ENCODE measurements at places on chromosomes 13 and 19.

- DNase-seq: no peak
Observed at GRCh38 chr13:73776151-73776785, 357.9 kb downstream of the KLF12 start.

- no peak for DNase-seq
Observed at GRCh38 chr19:53007200-53007599, 6.5 kb upstream of the ERVV-1 start.

- DNase-seq: no peak
Observed at GRCh38 chr13:67299072-67299635, 69.0 kb upstream of the PCDH9 start.

- no peak for DNase-seq
Observed at GRCh38 chr19:16088351-16089009, 12.2 kb downstream of the TPM4 start.

DNA sequence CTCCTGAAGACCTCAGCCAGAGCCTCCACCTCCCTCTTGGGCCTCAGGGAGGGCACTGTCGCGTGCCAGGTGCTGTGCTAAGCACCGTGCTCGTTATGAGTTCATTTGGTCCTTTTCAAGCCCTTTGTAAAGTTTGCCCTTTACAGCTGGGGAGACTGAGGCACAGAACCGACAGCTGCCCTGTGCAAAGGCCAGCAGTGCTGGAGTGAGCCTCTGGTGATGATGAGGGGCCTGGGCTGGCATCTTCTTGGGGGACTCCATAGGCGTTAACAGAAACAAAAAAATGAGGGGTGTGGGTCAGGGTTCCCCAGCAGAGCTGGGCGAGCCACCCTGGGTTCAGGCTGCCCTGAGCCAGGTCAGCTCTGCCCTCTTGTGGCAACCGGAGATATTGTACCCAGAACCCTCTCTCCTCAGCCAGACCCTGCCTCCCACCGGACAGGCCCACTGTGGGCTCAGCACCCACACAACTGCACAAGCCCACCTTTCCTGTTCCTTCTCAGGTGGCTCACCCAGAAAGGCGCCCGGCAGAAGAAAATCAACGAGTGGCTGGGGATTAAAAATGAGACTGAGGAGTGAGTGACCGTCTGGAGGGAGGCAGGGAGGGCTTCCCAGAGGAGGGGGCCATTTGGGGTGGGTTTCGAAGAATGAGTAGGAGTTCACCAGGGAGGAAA lies 5.5 kb upstream of the IFI30 start:
- DNase-seq: no peak

DNA sequence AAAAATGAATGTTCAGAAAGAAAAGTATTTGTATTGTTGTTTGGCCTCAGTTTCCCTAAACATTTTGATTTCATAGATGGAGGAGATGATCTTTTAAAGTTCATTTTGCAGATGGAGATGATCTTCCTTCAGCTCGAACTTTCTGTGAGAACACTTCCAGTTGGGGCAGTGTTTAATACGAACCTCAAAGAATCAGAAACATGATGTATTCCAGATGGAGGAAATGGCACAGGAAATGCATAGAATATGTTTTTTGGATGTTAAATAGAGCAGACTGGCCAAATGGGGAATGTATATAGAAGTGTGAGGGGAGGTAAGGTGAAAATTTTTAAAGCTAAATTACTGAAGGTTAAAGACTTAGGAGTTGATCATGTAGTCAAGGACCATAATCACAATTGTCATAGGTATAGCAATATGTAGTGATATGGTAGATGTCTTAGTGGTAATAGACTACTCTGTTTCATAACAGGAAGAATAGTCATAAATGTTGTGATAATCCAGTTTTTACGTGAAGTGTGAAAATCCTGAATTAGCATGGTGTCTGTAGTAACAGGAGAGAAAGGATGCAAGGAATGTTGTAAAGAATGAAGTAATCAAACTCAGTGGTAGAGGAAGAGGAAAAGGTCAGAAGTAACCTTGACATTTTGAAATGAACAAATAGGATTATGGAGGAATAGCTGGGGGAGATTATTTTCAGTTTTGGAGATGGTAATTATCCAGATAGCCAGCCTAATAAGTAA lies 5.1 kb downstream of the RAP2A start:
- DNase-seq: no peak

- no peak for DNase-seq
Observed at GRCh38 chr13:66402546-66402945, 827.6 kb downstream of the PCDH9 start.

DNA sequence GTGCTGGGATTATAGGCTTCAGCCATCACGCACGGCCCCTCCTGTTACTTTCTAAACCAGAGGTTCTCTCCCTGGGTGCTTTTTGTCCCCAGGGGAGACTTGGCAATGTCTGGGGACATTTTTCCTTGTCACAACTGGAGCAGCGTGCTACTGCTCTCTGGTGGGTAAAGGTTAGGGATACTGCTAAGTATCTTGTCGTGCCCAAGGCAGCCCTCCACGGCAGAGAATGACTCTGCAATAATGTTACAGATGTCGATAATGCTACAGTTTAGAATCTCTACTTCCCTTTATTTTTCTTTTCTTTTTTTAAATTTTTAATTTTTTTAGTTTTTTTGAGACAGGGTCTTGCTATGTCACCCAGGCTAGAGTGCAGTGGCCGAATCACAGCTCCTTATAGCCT lies 38.0 kb downstream of the ADGRE1 start:
- DNase-seq: no peak

GRCh38 chr19:14030997-14031718 lies 404 bp upstream of the IL27RA start:
- DNase-seq: no peak

DNA sequence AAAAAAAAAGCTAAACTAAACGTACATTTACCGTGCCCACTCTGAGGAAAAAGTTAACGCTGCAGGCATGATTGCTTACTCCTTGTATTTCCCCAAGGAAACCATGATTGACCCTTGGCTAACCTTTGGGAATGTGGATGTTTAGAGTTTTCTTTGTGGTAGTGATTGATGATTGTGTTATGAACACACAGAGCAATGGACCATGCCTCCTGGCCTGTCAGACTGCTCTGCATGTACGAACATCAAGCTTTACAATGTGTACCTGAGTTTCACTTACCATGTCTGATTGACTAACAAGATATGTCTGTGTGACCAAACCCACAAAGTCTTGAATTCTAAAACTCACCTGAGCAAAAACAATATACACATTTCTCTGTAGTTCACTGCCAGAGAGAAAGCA lies 35.1 kb downstream of the MYCBP2 start:
- no peak for DNase-seq

- no peak for DNase-seq
Observed at GRCh38 chr19:53102756-53103233, 427 bp downstream of the ZNF160 start.

DNA sequence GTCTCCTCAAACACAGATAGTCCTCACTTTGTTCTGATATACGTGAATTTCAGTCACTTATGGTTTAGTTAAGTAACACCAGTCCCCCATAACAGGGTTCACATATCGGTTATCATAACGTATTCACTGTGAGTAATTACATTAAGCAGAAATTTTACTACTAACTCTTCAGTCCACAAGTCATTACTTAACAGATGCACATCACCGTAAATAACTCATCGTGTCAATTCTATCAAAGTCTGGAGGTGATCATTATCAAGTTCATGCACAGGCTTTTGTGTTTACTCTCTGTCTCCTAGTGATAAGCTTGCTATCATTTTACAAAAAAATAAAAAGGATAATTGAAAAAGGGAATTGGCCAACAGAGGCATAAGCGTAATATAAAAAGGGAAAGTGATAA lies 287.4 kb upstream of the ATXN8OS start:
- no peak for DNase-seq

DNA sequence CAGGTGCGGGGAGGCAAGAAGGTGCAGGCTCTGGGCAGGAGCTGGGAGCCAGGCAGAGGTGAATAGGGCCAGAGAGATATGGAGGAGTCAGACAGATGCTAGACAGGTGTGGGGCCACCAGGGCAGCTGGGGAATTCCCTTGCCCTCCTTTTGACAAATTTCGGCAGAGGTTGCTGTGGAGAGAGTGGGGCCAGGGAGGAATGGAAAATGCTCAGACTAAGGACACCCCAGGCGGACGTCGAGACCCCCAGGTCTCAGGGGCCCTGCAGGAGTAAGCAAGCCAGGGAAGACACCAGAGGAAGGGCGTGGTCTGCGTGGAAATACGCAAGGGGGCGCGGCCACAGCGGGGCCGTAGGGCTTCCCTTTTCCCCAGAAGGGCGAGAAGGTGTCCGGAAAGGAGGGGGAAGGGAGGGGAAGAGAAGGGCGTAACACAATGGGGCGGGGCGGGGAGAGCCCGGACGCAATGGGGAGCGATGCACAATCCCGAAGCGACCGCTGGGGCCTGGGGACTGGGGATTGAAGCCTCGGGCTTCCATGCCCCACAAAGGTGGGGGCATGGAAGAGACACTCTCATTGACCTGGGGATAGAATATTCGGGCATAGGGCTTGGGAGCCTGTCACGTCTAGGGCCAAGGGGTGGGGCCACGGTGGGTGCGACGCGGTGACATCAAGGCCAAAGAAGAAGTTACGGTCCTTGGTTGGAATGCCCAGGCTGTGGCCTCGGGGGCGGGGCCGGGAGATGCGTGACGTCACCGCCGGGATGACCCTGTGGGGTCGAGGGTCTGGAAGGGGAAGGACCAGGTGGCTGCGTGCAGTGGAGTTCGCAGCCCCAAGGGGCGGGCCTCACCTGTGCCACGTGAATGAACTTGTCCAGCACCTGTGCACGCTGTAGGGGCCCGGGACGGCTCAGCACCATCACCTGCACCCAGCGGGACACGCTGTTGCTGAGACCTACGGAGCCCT lies 8.2 kb downstream of the RASGRP4 start:
- DNase-seq: no peak

DNA sequence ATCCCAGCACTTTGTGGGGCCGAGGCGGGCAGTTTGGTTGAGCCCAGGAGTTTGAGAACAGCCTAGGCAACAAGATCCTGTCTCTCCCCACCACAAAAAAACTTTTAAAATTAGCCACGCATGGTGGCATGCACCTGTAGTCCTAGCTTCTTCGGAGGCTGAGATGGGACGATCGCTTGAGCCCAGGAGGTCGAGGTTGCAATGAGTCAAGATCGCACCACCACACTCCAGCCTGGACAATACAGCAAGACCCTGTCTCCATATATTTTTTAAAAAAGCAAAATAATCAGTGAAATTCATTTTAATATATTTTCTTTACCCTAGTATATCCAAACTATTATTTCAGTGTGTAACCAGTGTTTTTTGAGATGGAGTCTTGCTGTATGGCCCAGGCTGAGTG lies 8.2 kb downstream of the AP2A1 start:
- DNase-seq: no peak

- DNase-seq: no peak
Observed at GRCh38 chr13:32354040-32354439, 38.7 kb downstream of the BRCA2 start.

DNA sequence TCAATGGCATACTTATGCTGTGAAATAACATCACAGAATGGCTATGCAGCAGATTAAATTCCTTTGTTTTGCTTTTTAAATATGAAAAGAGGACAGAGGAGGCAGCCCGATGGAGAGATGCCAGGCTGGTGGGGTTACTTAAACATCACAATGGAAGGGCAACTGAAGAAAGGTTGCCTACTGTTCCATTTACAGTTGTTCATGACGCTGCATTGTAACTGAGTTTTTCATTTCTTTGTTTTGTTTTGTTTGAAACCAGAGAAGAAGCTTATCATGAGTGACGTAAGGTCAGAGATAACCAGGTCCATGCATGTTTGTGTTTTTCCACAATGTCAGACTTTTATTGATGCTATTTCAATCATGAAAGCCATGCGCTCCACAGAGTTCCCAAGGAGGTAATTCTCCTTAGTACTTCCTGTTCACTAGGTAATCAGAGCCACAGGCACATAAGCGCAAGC lies 273.8 kb downstream of the LHFPL6 start:
- DNase-seq: no peak

DNA sequence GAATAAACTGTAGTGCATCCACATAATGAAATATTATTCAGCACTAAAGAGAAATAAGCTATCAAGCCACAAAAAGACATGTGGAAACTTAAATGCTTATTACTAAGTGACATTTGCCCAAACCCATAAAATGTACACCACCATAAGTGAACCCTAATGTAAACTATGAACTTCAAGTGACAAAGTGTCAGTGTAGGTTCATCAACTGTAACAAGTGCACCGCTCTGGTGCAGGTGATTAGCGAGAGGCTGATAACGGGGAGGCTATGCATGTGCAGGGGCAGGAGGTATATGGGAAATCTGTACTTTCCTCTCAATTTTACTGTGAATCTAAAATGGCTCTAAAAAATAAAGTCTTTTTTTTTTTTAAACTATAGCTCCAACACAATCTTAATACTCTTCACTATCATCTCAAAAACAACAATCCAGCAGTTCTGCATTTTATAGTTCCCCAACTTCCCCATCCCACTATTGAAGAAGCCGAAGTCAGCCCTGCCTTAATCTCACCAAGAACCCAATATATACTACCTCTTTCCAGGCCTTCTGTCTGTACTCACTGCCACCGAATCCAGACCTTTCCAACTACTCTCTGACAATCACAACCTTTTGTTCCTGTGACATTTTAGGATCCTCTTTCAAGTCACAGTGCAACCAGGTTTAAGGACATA lies 22.6 kb downstream of the ELF1 start:
- no peak for DNase-seq

DNA sequence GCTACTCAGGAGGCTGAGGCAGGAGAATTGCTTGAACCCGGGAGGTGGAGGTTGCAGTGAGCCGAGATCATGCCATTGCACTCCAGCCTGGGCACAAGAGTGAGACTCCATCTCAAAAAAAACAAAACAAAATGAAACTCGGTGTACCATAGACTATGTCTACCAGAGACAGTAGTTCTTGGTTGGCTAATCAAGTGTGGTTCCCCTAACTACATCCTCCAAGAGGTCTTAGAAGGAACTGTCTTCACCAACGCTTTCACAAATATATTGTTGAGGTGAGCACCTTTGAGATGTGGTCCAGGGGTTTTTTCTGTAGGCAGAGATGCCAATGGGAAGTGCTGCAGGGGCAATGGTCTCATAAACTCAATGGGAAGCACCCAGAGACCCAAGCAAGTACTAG lies 48.0 kb downstream of the RFC3 start:
- DNase-seq: no peak

- peak; percentile 79 for DNase-seq
Observed at GRCh38 chr19:16373532-16373931, 48.9 kb downstream of the KLF2 start.
